ENCODE measurements at places on chromosomes 2 and 18.
A peak's percentile ranks its signal among the peaks of the same experiment; 100 is the strongest.

GRCh38 chr2:129768036-129768386, 211.5 kb upstream of the RAB6C start:
- DNase-seq = no peak

DNA sequence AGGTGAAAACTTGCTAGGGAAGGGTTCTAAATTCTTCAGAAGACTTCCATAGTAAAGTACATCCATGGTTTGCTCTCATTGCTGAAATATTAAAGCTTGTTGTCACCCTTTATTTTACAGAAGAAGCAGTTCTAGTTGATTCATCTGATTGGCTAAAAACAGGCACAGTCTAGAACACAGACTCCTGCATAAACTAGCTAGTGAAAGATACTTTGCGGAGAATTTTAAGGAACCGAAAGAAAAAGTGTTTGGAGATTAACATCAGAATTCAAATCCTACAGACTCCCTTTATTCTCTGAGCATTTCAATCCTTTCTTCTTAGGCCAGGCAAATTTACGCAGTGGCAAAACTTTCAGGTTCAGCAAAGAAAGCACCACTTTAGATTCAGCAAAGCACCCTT, 1076.5 kb upstream of the ZEB2 start:
- DNase-seq = no peak

GRCh38 chr2:169259402-169259801, 102.9 kb downstream of the LRP2 start:
- no peak for DNase-seq

DNA sequence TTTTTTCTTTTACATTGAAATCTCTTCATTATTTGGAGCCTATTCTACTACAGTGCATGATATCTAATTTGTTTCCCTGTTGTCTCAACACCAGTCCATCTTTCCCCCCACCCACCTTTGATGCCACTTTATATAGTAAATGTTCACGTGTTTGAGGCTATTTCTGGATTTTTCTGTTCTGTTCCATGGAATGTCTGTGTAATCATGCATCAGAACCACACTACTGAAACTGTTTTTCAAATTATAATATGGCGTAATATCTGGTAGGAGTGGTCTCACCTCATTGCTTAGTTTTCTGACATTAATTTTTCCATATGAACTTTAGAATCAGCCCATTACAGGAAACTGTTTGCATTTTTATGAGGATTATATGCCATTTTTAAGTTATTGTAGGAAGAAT, 19.1 kb upstream of the NARS1 start:
- no peak for DNase-seq

DNA sequence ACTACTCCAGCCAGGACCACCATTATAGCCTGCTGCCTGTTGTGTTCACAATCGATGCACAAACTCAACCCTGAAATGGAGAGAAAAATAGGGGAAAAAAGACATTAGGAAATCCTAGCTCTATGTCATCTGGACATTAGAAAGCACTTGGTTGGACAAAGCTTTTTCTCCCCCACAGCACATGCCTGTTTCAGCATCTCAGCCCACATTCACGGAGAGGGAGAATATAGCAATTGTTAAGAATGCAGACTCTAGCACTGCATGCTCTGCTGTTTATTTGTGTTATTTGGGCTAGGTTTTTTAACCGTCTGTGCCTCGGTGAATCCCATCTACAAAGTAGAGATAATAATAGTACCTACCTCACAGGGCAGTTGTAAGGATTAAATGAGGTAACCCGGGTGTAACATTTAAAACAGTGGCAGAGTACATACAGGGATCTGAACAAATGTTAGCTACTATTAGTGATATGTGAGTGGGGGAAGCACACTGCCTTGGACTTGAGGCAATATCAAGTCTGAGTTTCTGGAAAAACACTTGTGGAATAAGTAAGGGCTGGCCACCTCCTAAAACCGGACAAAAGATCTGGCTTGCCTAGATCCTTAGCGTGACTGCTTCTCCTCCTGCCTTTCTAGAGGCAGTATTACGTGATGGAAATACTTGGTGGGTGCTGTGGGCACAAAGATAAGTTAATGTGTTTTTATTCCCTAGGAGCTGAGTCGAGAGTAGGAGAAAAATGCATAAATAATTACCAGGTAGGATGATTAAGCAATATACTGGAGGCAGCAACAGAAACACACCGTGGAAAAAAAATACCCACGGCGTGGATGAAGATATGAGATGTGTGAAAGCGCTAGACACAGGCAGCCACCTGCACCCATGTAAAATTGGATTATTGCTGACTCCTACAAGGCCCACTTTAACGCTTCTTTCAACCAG, 1.0 kb upstream of the PPP1CB start:
- DNase-seq = no peak

- DNase-seq = no peak
Observed at GRCh38 chr2:168495524-168495923, 39.5 kb downstream of the CERS6 start.

DNA sequence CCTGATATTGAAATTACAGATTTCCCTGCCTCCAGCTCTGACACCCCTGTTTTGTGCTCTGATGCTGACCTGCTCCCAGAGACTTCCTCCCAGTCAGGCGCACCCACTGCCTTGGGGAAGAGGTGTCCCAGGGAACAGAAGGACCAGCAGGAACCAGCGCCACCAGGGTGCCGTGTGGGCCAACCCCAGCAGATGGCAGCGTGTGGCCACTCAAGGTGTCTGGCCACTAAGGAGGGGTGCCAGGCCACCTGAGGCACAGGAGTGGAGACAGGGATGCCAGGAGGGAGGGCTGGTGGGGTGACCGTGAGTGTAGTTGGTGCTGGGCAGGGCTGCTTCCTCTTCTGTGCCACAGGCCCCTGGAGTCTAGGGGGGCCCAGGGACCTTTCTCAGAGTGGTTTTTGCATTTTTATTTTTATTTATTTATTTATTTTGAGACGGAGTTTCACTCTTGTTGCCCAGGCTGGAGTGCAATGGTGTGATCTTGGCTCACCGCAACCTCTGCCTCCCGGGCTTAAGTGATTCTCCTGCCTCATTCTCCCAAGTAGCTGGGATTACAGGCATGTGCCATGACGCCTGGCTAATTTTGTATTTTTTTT, 56.0 kb downstream of the TEX44 start:
- peak; percentile 59 for DNase-seq

DNA sequence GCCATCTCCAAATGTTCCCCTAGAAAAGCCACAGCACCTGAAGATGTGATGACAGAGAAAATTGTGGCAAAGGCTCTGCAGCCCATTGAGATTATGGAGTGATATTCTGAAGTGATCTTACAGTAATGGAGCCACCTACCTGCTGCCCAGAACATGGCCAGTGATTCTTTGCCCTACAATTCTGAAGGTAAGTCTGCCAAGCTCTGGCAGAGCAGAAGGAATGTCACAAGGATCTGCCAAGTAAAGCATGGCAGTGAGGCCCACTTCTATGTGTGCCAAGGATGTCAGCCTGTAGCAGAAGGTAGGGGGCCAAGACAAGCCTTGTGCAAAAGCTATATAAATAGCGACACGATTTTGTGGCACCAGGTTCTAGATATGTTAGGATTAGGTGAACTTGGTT, 155.1 kb downstream of the RND3 start:
- no peak for DNase-seq

GRCh38 chr18:39350945-39351344, 1785.3 kb upstream of the CELF4 start:
- DNase-seq = no peak

DNA sequence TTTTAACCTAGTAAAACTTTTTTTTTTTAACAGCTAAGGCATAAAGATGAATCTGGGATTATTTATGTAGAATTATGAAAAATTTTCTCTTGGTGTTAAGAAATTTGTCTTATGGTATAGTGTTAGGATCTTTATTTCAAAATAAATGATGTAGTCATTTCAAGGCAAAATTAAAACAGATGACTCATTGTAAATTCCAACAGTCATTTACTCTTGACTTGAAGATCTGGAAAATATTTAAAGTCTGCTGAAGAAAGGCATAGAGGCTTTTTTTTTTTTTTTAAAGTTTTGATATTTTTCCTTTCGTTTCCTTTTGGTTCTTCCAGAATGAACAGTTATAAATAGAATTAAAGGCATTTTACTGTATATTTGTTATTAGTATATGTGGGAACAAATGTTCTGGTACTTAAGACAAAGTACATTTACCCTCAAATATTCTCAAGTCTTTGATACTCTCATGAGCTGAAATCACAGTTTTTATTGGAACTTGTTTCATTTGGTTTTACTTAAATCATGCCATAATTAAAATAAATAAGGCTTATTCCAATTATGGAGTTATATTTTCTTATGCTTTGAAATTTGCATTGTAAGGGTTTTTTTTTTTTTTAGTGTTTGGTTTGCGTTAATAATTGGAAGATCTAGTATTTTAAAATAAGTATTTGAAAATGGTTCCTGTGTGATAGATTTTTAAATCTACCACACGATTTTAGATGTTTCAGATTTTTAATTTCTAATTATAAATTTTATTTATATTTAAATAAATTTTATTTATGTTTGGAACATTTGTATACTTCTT, 29.9 kb downstream of the GLS start:
- DNase-seq = no peak

GRCh38 chr2:104465981-104466380, 387.9 kb upstream of the POU3F3 start:
- no peak for DNase-seq

DNA sequence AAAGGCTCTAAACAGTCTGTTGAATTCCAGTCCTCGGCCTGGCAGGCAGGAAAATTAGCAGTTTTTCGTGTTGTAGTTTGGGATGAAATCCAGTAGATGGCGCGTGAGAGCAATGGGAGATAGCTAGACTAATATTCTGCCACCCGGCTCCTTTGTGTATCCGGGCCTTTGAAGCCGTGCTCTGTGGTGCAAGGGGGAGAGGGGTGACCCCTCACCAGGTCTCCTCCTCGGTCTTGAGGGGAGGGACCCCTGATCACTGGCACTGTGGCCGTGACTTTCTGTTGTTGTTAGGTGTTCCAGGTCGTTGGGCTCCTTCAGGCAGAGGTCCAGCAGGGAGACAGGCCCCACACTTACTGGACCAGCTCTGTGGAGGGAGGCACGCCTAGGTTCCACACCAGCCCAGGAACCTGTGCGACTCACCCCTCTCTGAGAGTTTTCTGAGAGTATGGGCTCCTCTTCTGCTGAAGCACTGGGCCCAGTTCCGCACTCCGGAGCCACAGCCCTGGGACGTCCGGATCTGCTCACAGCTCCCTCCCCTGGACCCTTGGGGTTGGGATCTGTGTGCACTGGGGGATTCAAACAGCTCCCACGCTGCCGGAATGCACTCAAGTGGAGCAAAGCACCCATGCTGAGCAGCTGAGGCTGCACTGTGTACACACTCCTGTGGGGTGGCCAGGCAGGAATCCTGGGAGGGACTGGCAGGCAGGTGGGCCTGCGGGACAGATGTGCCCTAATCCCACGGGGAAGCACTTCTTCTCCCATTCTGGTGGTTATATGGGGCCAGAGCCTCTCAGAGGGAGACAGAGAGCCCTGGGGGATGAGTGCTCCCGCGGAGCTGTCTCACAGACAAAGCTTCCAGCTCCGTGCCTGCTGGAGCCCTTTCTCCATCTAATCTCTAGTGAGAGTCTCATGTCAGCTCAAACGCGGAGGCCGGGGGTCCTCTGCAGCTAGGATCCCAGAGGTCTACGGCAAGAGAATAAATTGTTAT, 8.8 kb downstream of the GKN2 start:
- peak; percentile 48 for DNase-seq

- DNase-seq = no peak
Observed at GRCh38 chr18:59569390-59569791, 127.8 kb downstream of the CCBE1 start.

GRCh38 chr2:45093181-45093580, 83.9 kb upstream of the SIX2 start:
- DNase-seq = no peak

- DNase-seq = no peak
Observed at GRCh38 chr18:38957736-38958135, 1392.1 kb upstream of the CELF4 start.

DNA sequence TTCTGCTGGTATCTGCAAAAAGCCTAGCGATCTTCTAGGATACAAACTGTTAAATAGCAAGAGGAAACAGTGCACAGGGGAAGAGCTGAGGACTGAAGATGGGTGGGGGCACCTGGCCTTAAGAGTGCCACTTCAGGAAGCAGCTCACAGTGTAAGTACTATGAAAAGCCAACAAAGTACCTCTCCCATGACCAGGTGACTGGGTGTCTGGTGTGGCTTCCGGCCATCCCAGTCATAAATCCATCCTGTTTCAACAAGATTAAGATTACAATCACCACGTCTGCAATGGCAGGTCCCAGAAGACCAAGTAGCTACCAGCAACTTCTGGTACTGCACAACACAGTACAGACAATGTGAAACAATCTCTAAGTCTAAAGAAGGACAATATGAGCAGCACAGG, 15.9 kb downstream of the ERFE start:
- DNase-seq = no peak

DNA sequence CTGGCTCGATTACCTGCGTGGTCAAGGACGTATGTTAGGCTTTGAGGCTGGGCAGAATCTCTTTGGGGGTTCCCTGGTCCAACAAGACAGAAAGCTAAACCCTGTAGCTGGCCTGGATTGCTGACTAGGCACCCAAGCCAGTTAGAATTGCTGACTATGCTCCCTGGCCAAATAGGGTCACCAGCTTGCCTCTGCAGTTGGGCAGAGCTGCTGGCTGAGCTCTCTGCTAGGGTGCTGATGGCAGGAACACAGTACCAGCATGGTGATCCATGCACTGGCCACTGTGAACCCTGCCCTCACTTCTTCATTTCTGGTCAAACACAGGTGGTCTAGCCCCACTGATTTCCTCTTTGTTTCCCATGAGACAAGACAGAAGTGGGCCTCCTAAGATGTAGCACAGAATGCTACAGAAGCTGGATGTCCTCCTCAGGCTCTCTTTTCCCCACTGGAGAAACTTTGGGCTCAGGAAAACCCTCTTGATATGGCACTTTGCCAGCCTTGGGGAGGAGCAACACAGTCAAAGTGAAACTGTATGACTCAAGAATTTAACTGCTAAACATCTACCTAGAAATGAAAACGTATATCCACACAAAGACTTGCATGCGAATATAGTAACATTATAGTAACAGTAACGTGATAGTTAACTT, 20.8 kb downstream of the SP140L start:
- no peak for DNase-seq

DNA sequence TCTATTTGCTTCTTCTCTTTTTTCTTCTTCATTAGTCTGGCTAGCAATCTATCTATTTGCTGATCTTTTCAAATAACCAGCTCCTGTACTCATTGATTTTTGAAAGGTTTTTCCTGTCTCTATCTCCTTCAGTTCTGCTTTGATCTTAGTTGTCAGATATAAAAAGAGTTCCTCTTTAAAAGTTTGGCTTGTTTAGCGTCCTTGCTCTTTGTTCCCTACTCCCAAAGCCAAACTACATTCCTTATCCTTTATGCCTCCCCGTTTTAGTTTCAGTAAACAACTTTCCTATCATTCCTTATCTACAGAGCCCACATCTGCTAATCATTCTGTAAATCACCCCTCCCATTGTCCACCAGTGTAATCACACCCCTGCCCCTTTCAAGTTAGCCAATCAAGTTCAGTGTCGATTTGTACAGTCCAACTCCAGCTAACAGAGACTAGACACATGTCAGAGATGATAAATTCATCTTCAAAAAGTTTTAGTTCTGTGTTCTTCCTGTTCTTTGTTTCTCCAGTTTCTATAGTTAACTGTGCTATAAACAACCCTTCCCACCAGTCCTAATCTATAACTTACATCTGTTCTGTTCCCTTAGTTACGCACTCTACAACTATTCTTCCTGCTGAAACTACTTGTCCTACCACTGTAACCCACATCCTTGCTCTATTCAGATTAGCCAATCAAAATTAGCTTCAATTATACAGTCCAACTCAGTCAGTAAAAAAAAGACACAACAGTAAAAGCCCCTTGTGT, 44.4 kb downstream of the TFPI start:
- no peak for DNase-seq

- no peak for DNase-seq
Observed at GRCh38 chr2:88247531-88247930, 77.4 kb downstream of the THNSL2 start.

All from uterus (tissue), 4 donors.